AG04449 (cell line): ENCODE measurements at places on chromosomes 1 and 21.

- DNase-seq = no peak
Measured at GRCh38 chr1:230622151-230622550, 20.1 kb upstream of the COG2 start.

DNA sequence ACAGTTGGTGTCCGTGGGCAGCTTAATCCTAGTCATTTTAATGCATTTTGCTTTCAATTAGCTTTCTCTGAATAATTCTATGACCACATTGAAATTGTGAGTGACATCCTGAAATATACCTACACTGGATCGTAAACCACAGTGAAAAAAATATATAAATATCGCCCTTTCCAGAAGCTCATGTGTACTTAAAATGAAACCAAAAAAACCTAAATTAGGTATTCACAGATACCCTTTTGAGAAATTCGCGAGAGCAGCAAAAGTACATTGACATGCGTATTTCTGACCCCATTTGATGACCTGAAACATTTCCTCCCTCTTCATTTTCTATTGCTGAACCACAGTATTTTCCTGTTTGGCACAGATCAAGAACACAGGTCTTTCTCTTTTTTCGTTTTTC is 253.8 kb downstream of the LTN1 start:
- no peak for DNase-seq

DNA sequence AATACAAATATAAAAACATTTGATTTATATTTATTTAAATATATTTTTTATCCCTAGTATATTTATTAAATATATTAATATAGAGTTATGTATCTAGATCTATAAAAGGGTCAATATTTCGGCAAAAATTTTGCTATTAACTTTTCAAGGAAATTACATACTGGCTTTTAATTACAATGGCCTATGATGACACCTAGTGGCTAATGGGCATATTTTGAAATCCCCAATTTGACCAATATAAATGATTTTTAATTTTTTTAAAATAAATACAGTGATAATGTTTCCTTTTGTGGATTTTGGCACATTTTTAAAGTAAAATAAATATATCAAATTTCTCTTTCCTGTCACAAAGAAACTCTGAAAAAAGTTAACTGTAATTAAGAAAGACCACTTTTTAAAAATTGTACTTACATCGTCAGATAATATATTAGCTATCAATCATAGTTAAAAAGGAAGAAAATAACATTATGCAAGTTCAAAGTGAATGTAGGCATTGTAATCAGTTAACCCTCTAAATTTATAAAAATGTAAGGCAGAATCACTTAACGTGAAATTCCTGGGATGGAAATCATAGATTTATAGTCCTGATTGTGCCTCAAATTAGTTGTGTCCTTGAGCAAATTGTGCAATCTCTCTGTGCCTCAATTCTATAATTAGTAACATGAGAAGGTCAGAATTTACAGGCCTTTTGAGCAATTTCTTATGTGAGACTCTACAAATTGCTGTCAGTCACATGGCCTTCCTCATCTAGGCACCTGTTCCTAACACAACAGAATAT is 25.6 kb upstream of the RGS13 start:
- no peak for DNase-seq

DNA sequence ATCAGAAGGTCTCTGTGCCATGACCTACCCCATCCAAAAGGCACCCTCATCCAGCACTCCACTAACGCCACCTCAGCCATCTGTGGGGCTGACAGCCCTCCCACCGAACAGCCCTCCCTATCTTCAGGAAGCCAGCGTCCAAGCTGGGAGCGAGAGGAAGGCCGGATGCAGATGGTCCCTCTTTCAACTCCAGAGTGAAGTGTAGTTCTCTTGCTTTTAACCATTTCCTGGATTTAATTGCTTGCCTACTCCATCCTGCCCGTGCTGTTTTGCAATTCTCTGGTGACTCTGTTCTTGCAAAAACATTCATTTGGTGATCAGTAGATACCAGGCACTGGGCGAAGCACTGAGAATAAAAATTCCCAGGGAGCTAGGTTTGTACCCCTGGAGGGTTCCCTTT is 8.2 kb upstream of the DYRK1A start:
- DNase-seq = no peak

DNA sequence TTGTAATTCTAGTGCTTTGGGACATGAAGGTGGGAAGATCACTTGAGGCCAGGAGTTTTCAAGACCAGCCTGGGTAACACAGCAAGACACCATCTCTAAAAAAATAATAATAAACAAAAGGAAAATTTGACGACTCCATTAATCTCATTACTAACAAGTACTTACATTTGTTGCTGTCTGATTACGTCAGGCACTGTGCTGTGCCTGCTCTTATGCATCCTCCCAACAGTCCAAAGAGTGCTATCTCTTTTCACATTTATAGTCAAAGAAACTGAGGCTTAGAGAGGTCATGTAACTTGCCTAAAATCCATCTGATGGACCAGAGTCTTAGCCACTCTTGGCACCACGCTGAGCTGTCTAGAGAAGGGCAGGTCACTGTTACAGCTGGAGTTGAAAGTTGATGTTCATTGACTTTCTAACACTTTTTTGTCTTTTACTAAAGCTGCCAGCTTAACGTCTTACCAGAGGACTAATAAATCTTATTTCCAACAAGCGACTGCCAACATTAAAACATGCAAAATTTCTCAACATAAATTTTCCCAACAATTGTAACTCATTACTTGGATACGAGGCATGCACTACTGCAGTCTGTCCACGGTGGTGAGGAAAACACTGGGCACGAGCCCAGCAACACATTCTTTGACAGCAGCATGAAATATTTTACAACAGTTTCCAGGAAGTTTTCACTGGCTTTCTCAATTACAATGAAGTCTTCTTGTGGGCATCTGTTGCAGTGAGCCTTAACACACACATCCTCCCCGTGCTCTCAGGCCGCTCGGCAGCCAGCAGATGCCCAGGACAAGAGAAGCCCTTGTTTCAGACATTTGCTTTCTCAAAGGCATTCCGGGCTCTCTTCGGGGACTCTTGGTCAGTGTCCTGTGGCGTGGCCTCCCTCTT is 262.9 kb upstream of the PROX1 start:
- DNase-seq = no peak

GRCh38 chr1:51293898-51294515 is 36.4 kb downstream of the TTC39A start:
- DNase-seq = no peak
